ENCODE measurements at places on chromosomes 11 and 22.
A peak's percentile ranks its signal among the peaks of the same experiment; 100 is the strongest.

- no peak for DNase-seq
Measured at GRCh38 chr11:67634366-67635230, 4.9 kb upstream of the NUDT8 start.

DNA sequence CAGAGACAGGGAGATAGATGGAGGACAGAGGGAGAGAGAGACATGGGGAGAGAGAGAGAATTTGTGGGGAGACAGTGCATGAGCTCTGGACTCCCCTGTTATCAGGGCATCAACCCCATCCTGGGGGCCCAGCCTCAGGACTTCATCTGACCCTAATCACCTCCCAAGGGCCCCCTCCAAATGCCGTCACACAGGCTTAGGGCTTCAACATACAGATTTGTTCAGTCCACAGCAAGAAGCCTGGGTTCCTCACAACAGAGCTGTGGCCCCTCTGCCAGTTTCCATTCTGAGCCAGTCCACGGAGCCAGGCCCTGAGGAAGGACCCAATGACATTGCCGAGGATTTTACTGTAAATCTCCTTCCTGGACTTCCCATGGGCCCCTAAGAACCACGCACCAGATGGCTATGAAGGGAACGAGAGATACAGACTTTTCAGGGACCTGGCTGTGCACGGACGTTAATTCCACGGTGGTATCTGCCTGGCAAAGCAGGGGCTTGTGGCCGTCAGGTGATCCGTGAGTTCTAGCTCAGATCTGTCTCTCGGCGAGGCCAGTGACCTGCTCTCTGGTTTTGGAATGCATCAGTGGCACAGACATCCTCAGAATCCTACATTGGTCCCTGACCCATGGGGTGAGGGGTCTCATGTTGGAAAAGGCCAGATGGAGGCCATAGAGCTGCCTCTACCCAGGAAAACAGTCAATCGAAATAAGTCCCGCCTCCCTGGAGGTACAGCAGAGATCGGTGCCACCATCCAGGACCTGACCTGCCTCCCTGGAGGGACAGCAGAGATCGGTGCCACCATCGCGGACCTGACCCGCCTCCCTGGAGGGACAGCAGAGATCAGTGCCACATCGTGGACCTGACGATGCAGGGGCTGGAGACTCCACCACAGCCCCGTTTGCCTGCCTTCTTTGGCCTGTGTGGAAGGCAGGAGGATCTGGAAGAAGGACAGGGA, 8.7 kb upstream of the B4GALNT4 start:
- DNase-seq: no peak

GRCh38 chr11:74956397-74957015, 7.4 kb downstream of the SPCS2 start:
- DNase-seq: no peak

DNA sequence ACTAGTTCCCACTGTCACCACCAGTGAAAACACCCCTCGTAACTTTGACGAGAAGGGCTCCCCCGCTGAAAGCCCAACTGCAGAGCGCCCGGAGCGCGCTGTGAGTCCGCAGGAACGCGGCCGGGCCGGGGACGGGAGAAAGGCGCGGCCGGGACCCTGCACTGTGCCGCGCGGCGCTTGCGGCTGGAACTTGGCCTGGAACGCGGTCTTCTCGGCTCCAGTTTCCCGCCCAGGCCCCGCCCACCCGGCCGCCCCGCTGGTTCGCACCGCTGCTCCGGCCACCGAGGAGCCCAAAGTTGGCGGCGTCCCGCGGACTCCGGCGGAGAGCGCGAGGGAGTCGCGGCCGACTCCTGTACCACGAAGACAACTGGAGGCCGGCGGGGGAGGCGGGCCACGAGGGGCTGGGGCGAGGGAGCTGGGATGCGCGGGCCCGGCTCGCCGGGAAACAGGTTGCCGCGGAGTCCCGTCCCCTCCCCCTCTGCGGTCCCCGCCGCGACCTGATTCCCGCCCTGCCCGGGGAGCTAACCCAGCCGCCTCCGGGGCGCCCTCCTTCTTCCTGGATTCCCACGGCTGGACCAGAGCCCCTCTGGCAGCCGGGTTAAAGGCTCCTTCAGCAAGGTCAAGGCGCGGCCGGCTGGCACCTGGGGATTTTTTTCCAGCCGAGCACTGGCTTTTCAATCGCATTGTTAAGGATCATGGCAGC, 3.4 kb downstream of the TENM4 start:
- peak; percentile 37 for DNase-seq

DNA sequence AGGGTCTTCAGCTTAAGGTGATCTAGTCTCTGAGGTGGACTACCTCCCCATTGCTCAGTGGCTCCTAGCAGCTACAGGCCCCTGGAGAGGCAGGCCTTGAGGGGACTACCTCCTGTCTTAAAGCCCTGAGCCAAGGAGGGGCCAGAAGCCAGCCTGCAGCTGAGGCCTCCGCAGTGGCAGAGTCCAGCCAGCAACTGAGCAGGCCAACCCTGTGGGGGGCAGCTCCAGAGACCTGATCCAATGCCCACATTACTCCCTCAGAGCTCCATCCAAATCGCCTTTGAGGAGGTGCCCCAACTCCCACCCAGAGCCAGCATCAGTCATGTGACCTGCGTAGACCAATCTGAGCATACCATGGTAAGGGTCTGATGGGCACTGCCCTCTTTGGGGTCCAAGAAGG, 2.7 kb downstream of the C2CD2L start:
- no peak for DNase-seq

GRCh38 chr11:126830216-126830806, 170.3 kb downstream of the KIRREL3 start:
- no peak for DNase-seq

GRCh38 chr22:36478966-36479365, 2.5 kb downstream of the TXN2 start:
- DNase-seq: no peak

DNA sequence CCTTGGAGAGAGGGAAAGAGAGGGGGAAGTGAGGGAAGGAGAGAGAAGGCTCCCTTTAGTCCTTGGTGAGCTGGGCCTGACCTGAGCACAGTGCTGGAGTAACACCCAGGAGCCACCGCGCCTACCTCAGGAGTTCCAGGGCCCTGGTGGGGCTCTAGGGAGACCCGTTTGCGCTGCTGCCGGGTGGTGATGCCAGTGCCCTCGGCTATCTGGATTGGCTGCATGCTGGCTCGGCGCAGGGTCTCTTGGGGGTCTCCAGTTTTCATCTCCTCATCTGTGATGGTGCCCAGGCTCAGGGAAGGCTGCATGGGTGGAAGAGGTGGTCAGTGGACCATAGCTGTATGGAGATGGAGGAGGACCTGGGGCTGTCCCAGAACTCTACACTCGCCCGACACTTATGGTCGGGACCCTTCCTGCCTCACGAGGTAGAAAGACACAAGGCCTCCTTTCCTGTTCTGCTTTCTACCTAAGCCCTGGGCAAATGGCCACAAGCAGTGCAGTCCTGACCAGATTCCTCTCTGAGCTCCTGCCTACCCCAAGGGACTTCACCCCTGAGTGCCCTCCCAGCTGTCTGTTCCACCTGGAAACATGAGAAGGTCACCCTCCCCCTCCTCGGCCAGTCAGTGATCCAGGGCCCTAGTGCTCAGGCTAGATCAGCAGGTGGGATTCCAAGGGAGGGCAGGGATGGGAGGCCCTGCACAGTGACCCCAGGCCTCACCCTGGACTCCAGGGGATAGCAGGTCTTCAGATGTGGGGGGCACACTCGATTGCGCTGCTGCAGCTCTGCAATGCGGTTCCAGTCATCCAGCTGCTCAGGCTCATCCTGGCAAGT, 6.0 kb downstream of the IL18BP start:
- no peak for DNase-seq

- DNase-seq: no peak
Measured at GRCh38 chr11:122682464-122682863, 26.9 kb downstream of the UBASH3B start.

GRCh38 chr22:50059881-50060262, 1.8 kb upstream of the TTLL8 start:
- DNase-seq: no peak

GRCh38 chr22:36480941-36481392, 473 bp downstream of the TXN2 start:
- no peak for DNase-seq
